WERI-Rb-1 (cell line): ENCODE measurements at places on chromosomes 4 and X.
A peak's percentile ranks its signal among the peaks of the same experiment; 100 is the strongest.

DNA sequence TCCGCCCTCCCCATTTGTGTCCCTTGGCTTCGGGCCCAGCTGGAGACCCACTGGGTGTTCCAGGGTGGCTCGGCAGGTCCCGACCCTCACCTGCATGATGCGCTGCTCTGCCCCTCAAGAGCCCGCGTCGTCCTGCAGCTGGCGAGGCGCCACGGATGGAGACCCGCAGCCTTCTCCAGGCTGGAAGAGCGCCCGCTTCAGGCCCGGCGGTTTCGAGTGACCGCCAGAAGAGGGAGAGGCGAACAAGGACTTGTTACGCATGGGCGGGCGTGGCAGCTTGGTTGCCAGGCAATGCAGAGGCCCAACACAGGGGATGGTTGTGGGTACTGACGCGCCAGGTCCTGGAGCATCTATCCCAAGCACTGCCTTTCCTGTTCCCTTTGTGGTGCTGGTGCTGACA, at the start of gene PDCL2:
TSS of gene PDCL2 (minus strand) at position 232 of the 400 bp plus-strand sequence. CDS start at position 96, 136 bp downstream.
- DNase-seq, result no peak

DNA sequence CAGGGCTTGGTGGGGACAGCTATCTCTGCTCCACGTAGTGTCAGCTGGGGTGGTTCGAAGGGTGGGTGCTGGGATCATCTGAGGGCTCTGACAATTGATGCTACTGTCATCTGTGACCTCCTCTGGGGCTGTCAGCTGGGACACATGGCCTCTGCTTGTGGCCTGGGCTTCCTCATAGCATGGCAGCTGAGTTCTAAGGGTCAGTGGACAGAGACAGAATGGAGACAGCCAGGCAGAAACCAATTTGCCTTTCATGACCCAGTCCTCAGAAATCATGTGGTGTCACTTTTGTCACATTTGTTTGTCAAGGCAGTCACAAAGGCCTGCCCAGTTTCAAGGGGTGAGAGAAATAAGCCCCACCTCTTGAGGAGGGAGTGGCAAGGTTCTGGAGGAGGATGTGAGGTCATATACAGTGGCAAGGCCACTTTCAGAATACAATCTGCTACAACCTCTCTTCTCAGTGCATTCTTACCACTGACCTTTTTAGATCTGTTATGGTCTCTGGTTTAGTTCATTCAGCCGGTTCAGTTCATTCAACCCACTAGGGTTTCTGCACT, 103.6 kb upstream of the BCOR start:
- no peak for DNase-seq

GRCh38 chr4:86264241-86264640, 95.6 kb downstream of the MAPK10 start:
- no peak for DNase-seq

- DNase-seq, result no peak
Measured at GRCh38 chr4:141395246-141395830, 174.6 kb downstream of the ZNF330 start.

DNA sequence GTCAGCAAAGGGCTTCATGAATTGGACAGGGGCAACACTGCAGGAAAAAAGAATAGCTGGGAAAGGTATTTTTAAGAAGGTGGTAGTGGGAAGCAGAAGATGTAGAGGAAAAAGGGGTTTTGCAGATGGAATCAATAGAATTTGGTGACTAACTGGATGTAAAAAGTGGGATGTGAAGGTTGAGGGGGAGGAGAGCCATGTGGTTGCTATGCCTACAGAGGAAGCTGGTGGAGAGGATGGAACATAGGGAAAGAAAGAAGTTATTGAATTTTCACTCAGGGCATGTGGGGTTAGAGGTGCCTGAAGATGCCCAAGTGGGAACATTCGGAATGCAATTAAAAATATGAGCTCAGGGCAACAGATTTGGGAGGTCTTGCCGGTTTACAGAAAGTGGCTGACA, 33.0 kb downstream of the REELD1 start:
- DNase-seq, result no peak

- DNase-seq, result no peak
Measured at GRCh38 chr4:13640149-13640940, 12.8 kb upstream of the BOD1L1 start.

DNA sequence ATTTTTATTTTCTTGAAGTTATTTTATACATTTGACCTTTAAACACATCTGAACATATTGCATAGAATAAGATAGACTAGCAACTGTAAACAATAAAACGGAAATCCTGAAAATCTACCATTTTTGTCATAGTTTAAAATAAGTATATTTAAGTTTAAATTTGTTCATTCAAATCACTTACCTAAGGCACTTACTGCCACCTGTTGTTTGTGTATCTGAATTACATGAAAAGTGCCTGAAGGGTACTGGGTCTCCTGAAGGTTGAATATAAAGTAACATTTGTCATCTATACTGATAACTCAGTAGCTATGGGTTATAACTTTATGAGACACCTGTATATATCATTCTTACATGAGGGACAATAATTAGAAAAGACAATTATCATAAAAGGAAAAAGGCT, 38.6 kb downstream of the TRPC5 start:
- DNase-seq, result no peak

GRCh38 chr4:20840648-20841190, 140.5 kb downstream of the PACRGL start:
- DNase-seq, result no peak

GRCh38 chr4:152352622-152353116, 183.2 kb downstream of the FBXW7 start:
- peak; percentile 87 for DNase-seq

DNA sequence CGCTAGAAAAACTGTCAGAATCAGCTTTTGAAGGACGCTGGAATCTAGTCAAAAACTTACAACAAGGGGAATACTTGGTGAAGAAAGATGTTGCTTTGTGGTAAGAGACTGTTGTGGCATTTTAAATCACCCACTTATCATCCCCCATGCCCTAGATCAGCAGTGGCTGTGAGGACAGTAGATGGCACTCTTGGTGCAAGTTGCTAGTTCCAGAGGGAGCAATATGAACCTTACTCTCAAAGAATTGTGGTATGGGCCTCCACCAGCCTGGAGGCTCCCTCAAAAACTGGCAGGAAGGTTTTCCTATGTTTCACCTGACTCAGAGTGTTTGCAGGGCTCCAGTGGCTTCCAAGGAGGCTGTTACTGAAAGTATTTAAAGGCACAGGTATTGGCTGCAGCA, 37.7 kb upstream of the SLC16A2 start:
- DNase-seq, result peak; percentile 28

DNA sequence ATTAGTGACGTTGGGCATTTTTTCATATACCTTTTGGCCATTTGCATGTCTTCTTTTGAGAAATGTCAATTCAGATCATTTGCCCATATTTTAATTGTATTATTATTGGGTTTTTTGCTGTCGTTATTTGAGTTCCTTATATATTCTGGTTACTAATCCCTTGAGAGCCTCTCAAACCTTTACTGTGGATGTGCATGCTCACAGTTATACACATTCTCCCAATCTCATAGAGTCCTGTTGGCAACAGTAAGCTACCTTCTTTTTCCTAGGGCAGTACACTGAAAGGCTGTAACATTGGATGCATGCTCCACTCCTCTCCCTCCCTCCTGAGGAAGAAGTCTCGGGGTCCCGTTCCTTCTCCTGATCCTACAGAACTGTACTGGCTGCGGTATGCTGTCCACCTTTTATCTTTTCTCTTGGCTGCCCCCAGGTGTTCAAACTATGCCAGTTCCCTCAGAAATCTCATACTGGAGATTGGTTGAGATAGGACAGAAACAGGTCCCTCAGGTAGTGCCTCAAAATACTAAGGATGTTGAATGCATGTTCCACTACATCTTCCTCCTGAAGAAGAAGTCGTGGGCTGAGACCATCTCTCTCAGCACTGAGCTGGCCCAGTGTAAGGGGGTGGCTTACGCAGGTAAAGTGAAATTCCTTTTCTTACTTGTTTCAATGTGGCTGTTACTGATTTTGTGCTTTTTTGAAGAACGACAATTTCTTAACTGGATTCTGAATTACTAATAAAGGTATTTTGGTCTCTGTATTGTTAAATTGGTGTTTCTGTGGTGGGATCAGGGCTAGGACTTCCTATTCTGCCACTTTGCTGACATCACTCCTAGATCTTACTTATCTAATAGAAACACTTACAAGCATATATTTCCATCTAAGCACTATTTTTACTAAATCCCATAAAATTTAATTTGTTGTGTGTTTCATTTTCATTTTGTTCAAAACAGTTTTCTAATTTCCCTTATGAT, 145.4 kb upstream of the HUWE1 start:
- peak; percentile 41 for DNase-seq

GRCh38 chr4:53654300-53654758, 63.0 kb upstream of the LNX1 start:
- no peak for DNase-seq

DNA sequence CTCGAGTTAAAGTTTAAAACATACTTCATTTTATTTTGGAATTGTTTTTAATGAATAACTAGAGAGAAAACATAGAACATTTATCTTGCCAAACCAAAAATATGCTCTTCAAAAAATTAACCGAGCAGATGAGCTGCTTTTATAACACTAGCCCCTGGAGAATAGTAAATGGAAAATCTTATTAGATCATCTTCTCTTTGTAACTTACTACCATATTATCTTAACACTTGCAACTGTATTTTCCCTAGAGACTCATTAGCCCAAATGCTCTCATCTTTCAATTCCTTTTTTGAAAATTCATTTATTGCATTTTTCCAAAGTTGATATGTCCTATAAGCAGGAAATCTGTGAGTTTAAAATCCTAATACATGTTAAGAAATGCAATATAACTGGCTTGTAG, 143.3 kb downstream of the CAMK2D start:
- no peak for DNase-seq

DNA sequence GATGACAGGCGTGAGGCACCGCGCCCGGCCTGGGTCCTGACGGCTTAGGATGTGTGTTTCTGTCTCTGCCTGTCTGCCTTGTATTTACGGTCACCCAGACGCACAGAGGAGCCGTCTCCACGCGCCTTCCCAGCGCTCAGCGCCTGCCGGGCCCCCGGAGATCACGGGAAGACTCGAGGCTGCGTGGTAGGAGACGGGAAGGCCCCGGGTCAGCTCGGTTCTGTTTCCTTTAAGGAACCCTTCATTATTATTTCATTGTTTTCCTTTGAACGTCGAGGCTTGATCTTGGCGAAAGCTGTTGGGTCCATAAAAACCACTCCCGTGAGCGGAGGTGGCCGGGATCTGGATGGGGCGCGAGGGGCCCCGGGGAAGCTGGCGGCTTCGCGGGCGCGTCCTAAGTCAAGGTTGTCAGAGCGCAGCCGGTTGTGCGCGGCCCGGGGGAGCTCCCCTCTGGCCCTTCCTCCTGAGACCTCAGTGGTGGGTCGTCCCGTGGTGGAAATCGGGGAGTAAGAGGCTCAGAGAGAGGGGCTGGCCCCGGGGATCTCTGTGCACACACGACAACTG, 1.3 kb downstream of the SHOX start:
- DNase-seq, result no peak

- DNase-seq, result no peak
Measured at GRCh38 chrX:51747671-51748070, 4.4 kb downstream of the GSPT2 start.

DNA sequence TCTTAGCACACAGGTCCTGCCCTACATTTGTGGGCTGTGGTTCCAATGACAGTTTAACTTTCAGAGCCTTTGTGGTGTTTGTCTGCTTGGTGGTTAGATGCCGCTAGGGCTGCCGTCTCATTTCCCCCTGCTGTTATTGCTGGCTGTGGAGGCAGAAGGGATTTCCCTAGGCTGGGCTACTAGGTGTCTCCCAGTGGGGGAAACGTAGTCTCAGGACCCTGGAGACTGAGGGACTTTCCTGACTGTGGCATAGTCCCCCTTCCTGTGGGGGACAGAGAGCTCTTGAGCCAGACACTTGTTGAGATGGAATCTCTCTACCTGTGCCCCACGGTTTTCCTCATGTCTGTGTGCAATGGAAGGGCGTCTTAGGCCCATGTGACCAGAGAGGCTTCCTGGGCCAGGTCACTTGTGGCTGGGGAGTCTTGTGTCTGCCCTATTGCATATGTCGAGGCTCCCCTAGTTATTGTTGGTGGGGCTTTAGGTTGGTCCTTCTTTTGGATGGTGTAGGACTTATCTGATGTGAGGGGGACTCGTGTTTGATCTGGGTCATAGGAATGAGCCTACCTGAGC, 68.2 kb downstream of the ARHGAP10 start:
- DNase-seq, result no peak

DNA sequence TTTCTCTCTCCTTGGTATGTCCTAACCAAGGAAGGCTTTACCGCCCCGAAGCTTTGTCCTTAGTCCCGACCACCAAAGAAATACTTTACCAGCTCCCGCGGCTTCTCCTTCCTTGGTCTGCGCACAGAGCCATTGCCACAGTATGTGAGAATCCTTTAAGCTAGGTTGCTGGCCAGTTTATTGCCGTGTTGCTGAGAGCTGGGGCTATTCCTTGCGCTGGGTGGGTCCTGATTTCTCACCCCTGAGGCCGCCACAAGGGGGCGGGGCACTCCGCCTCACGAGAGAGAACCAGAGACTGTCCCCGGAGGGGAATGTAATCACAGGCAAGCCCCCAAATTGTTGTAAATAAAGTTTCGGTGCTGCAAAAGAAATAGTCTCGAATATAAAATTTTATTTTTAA, 331.0 kb upstream of the PCDH10 start:
- DNase-seq, result no peak

DNA sequence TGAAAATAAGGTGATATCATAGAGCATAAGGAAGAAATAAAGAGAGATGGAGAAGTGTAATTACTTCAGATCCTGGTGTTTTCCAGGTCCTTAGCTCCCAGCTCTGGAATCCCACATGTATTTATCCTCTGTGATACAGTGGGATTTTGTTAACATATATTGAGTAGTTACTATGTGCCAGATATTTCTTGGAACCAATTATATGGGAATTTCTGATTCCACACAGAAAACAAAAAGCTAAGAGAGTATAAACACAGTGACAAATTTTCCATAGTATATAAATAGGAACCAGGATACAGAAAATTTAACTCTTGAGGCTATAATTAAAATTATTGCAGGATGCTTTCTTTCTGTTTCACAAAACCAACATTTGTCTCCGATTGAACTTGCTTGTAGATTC, 1067.5 kb downstream of the PCDH7 start:
- DNase-seq, result no peak

DNA sequence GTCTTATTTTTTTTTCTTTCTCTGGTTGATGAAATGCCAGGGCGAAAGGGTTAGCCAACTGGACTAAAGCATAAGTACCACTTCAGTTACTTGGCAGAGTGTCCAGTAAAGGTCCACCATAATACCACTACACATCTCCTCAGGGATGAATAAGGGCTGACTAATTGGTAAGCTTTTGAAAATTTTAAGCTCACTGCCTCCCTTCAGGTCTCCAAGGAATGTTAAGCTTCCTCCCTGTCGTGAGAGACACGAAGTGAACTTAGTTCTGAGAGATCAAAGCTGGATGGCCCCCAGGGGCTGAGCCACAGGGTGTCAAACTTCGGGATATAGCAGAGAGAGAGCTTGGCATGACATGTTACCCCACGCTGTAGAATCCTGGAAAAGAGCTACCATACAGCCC, 111.4 kb downstream of the VSIG4 start:
- no peak for DNase-seq

- no peak for DNase-seq
Measured at GRCh38 chrX:154541896-154542722, 4.5 kb downstream of the G6PD start.

- DNase-seq, result no peak
Measured at GRCh38 chr4:106256190-106256589, 59.8 kb downstream of the TBCK start.

GRCh38 chrX:13719192-13719856, 15.1 kb downstream of the TRAPPC2 start:
- no peak for DNase-seq
